ENCODE measurements at places on chromosomes 1 and 21.
A peak's percentile ranks its signal among the peaks of the same experiment; 100 is the strongest.

- no peak for DNase-seq
Measured at GRCh38 chr1:23801338-23801748, 789 bp upstream of the GALE start.

DNA sequence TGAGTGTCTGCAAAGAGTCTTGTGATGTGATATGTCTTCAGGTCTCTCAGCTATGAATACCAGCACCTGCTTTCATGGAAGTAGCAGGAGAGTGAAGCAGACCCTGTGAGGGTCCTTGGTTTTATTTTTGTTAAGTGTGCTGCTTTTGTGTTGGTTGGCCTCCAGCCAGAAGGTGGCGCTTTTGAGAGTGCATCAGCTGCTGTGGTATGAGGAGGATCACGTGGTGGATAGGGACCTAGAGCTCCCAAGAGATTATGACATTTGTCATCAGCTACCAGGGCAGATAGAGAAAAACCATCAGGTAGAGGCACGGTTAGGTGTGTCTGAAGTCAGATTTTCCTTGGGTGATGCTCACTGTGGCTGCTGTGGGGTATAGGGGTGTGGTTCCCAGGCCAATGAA is 1232.1 kb downstream of the MRPL39 start:
- DNase-seq: no peak

GRCh38 chr1:41382480-41383090 is 21.4 kb downstream of the FOXO6 start:
- DNase-seq: no peak

DNA sequence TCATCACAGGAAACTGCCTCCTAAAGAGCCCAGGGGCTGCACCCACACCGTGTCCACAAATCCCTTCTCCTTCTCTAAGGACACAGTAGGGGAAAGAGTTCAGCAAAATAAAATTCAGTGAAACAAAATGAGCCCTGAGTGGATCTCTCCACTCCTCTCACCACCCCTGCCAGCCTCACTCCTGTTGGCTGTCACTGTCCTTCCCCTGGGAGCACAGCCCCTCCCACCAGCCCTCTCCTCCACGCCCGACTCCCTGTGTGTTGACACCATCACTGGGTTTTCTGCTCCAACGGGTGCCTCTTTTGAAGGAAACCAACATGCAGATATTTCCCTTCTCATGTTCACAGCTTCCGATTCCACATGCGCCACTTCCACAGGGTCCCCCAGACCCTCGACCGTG is 356.2 kb downstream of the AJAP1 start:
- no peak for DNase-seq

DNA sequence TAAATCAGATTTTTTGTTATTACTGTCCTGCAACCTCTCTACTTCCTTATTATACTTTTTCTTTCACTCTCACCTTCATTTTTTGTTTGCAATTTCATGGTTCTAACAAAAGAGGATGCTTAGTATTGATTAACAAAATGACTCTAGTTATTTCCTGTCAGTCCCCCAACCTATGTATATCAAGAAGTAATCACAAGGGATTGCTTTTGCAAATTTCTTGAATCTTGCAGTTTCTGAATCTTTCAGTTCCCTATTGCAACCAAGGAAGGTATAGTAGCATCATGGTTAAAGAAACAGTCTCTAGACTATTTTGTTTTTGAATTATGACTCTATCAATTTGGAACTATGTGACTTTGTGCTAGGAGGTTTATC is 446.9 kb downstream of the NEGR1 start:
- no peak for DNase-seq

- no peak for DNase-seq
Measured at GRCh38 chr1:246516126-246516525, 9.0 kb upstream of the SMYD3 start.

GRCh38 chr1:218254296-218254946 is 30.7 kb upstream of the RRP15 start:
- DNase-seq: no peak

DNA sequence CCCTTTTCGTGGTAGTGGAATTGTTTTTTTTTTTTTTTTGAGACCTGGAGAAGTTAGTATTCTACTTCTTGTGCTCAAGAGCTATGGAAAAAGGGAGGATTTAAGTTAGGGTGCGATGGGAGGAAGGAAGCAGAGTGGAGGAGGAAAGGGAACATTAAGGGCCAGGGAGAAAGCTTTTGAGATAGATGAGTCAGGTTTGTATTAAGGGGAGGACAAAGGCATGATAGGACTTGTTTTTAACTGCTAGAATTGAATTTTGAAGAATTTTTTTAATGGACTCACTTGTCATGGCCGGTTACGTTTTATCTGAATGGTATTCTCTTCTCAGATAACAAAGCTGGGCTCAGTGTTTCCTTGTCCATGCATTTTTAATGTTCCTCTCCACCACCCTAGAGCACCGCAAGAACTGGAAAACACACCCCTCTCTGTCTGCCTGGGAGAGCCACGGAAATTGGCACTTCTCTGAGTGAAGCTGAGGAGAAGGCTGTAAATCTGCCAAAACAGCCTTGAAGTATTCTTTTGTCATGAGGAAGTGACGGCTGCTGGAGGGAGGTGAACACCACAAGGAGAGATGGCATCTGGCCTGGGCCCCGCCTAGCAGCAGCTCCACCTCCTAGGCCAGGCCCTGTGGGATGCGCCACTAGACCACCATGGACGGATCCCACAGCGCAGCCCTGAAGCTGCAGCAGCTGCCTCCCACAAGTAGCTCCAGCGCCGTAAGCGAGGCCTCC is 3.5 kb downstream of the NIPAL3 start:
- no peak for DNase-seq

- DNase-seq: peak; percentile 43
Measured at GRCh38 chr1:236103646-236104218, 38.6 kb upstream of the GPR137B start.

- no peak for DNase-seq
Measured at GRCh38 chr21:35491920-35492678, 443.0 kb upstream of the RUNX1 start.

GRCh38 chr1:31396633-31397351 is 16.2 kb upstream of the SERINC2 start:
- DNase-seq: no peak

- no peak for DNase-seq
Measured at GRCh38 chr1:156503698-156504437, 3.3 kb upstream of the MEF2D start.

DNA sequence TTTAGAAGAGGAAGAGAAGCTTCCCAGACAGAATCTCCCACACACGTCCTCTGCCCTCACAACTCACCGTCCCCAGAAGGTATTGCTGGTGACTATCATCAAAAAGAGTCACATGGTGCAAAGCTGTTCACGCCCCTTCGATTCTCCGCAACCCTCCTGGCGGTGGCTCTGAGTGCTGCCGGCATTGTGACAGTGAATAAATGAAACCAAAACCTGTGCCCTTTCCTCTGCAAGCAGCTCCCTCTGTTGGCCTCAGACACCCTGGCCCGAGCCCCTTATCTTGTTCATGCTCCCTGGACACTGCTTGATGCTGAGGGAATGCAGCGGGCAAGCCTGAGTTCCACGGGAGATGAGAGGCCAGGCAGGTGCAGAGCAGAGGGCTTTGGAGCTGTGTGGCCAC is 510.3 kb downstream of the NPHP4 start:
- DNase-seq: peak; percentile 17

DNA sequence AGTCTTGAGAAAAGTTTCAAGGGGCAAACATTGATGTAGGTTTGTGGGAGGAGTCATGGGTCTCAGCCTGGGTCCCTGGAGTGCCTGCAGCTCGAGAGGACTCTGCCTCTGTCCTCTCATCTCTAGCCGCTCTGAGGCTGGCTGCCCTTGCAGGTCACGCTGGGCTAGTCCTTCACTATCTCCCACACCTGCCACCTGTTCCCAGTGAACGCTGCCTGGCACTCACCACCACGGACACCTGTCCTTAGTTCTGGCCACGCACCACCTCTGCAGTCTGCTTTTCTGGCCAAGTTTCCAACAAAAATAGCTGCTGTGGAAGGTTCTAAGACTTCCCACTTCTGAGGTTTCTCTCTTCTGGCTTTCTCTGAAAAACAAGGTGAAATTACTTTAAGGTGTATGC is 52.5 kb downstream of the SH3BGR start:
- DNase-seq: no peak

GRCh38 chr1:14180738-14181137 is 417.7 kb upstream of the KAZN start:
- no peak for DNase-seq

GRCh38 chr1:3018576-3018975 is 2.7 kb upstream of the ACTRT2 start:
- no peak for DNase-seq
